ENCODE measurements at places on chromosomes 2 and 18. TPM values are rescaled to one million over a fixed set of nuclear protein-coding genes. Genes with fewer than 3 reads are reported as not detected.

GRCh38 chr2:67996772-67997527 lies 65.9 kb downstream of the C1D start:
- peaks cover 2% of the 10 kb centered on the region for H3K4me1 ChIP-seq
- H3K36me3 ChIP-seq = no peaks in the 10 kb centered on the region
- DNase-seq = no peak
- no peak overlapping the region for H3K4me3 ChIP-seq
- no peak overlapping the region for H3K27ac ChIP-seq

ABHD3 gene
- 4.5 TPM for total RNA-seq

FAM237A gene
- not detected for total RNA-seq

GRCh38 chr2:109143214-109144187 lies 14.5 kb downstream of the SH3RF3 start:
- H3K4me1 ChIP-seq = peaks cover 20% of the 10 kb centered on the region
- H3K4me3 ChIP-seq = no peak overlapping the region
- H3K27ac ChIP-seq = no peak overlapping the region

UGT1A6 gene
- total RNA-seq = not detected

- H3K4me1 ChIP-seq = no peaks in the 10 kb centered on the region
- no peak for DNase-seq
- H3K27ac ChIP-seq = no peak overlapping the region
Observed at GRCh38 chr2:83850071-83850725, 608.9 kb downstream of the SUCLG1 start.

DNA sequence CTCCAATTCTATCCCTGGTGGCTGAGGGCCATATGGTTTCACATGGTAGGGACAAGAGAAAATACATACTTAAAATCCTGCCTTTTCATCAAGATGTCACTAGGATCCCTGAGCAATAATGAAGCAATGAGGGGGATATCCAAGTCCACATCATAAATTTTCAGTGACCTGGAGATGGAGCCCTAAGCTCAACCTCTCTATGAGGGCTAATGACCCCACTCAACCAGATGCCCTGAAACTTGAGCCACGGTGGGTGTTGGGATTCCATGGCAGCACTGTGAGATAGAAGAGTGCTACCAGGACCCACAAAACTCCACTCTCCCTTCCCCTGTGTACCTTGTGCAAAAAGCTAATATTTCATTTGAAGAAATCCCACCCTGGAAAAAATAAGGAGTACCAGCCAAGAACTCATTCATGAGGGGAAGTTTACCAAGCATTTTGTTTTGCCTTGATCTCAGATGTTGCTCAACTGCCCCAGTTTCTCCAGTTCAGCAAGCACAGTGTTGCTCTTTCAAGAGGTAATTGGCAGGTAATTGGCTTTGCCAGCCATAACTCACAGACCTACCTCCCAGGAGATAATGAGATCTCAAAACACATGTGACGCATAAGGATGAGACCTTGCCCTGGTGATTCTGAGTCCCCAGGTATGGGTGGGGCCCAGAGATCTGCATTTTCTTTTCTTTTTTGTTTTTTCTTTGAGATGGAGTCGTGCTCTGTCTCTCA lies 51.0 kb upstream of the TTC39C start:
- DNase-seq = no peak
- no peaks in the 10 kb centered on the region for H3K4me1 ChIP-seq
- no peak overlapping the region for H3K27ac ChIP-seq
- peaks cover 4% of the 10 kb centered on the region for H3K27me3 ChIP-seq
- no peaks in the 10 kb centered on the region for H3K36me3 ChIP-seq
- no peak overlapping the region for H3K4me3 ChIP-seq

DNA sequence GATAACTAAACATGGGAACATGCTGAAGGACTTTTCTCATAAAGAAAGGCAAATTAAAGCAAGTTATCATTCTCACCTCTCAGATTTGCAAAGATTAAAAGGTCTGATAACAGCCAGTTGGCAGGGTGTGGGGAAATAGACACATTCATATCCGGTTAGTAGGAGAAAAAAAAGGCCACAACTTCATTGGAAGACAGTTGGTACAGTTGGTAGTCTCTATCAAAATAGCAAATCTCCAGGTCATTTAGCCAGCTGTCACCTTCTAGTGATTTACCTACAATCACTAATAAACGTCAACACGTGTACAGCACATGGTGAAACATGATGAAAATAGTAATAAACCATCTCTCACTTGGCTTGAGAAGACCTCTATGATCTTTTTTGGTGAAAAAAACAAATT lies 16.6 kb downstream of the INPP5D start:
- peaks cover 7% of the 10 kb centered on the region for H3K27me3 ChIP-seq
- no peak overlapping the region for H3K4me3 ChIP-seq
- H3K27ac ChIP-seq = no peak overlapping the region
- H3K36me3 ChIP-seq = no peaks in the 10 kb centered on the region
- DNase-seq = no peak

DNER gene
- under 0.01 TPM for total RNA-seq

- peaks cover 55% of the 10 kb centered on the region for H3K36me3 ChIP-seq
- H3K27ac ChIP-seq = no peak overlapping the region
- H3K4me3 ChIP-seq = no peak overlapping the region
- H3K4me1 ChIP-seq = peaks cover 4% of the 10 kb centered on the region
- H3K27me3 ChIP-seq = no peaks in the 10 kb centered on the region
- DNase-seq = no peak
Observed at GRCh38 chr2:65081232-65081685, 25.0 kb downstream of the CEP68 start.

All from IMR-90 (cell line).